ENCODE measurements at places on chromosomes 2 and 18. TPM values are rescaled to one million over a fixed set of nuclear protein-coding genes. Genes with fewer than 3 reads are reported as not detected.

DNA sequence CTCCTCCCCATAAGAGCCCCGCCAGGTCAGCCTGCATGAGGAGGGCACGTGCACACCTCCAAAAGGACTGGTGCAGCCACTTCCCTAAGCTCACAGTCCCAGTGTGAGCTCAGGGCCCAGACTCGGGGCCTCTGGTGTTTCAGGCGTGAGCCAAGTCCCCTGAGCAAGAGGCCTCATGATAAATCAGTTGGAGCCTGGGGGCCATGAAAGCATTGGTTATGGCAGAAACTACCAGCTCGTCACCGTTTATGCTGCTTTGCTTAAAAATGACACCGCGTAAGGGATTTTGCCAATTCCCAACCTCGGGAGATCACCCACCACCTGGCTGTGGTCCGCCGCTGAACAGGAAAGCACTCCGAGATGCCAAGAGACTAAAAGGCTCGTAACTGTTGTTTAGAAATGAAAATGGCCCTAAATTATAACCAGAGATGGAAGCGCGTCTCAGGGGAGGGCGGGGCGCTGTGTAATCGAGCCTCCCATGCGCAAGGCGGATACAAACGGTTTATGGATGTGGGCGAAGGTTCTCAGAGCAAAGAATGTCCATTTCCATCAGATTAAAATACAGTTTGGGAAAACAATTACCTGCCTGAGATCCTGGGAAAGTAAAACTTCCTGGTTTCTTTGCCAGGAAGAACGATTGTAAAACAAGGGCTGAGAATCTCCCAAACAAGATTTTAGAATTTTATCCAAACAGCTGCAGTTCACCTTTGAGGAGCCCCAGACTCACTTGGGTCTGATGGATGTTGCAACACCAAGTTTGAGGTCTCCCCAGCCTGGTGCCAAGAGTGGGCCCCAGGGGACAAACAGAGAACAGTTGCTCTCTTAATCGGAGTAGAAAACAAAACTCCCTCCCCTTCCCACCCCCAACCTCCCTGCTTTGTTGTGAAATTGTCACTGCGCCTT is 141.4 kb downstream of the BCL2 start:
- no peak for DNase-seq

GRCh38 chr18:10011061-10011460 is 97.2 kb downstream of the VAPA start:
- DNase-seq = no peak

DNA sequence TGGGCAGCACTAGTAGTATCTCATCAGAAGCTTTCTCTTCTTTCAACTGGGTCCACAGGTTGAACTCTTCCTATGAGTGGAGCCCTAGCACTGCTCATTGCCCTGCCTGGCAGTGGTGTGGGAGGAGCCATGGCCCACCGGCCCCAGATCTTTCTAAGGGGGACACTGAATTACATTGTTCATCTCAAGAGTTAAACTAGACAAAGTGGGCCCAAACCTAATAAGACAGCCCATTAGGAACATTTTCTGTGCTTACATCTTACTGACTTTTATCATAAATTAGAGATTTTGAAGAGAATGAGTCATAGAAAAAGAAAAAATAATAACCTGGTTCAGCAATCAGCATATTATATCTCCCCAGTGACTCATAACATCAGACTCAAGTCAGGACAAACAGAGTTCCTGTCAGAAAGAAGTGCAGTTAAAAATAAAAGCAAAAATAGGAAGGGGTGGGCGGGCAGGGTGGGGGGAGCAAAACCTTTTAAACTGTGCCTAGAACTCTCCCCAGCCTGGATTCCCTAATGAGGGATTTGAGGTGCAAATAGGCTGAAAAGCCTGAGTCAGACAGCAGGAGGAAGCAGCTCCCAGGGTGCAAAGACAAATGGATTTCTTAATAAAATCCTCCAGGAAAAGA is 161.6 kb upstream of the TRIB2 start:
- DNase-seq = no peak

MYO3B gene
- total RNA-seq = not detected

DNA sequence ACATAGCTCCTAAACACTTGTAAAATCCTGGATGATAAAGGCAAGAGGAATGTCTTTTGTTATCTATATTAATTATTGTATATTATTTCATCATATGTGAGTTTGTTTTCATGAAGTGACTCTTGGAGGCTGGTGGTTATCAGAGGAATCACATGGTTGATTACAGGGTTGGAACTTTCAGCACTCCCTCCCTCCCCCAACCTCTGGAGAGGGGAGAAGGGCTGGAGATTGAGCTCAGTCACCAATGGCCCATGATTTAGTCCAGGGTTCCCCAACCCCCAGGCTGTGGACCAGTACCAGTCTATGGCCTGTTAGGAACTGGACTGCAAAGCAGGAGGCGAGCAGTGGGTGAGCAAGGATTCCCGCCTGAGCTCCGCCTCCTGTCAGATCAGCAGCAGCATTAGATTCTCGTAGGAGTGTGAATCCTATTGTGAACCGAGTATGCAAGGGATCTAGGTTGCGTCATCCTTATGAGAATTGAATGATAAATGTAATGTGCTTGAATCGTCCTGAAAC is 37.7 kb downstream of the FBXO48 start:
- peak; percentile 16 for DNase-seq

GRCh38 chr2:168244318-168244717 is 3.1 kb downstream of the STK39 start:
- no peak for DNase-seq

GRCh38 chr2:205965707-205966106 is 120.3 kb downstream of the INO80D start:
- no peak for DNase-seq

DNA sequence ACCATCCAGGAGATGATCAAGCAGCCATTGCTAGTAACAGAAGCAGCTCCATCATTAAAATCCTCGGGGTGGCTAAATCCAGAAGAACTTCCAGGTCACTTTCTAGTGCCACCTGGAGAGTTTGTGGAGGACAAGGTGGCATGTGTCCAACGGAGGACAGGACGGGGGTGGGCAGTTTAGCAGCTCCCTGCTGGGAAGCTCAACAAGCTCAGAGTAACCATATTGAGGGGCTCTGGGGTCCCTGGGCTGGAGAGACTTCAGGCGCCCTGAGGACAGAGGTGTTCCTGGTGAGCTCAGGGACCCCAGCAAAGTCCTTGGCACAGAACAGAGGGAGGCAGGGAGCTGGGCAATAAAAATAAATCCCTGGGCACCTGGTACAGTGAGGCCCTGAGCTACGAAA is 140.0 kb upstream of the FHL2 start:
- no peak for DNase-seq

CHN1 gene
- 28.7 TPM for total RNA-seq

DNA sequence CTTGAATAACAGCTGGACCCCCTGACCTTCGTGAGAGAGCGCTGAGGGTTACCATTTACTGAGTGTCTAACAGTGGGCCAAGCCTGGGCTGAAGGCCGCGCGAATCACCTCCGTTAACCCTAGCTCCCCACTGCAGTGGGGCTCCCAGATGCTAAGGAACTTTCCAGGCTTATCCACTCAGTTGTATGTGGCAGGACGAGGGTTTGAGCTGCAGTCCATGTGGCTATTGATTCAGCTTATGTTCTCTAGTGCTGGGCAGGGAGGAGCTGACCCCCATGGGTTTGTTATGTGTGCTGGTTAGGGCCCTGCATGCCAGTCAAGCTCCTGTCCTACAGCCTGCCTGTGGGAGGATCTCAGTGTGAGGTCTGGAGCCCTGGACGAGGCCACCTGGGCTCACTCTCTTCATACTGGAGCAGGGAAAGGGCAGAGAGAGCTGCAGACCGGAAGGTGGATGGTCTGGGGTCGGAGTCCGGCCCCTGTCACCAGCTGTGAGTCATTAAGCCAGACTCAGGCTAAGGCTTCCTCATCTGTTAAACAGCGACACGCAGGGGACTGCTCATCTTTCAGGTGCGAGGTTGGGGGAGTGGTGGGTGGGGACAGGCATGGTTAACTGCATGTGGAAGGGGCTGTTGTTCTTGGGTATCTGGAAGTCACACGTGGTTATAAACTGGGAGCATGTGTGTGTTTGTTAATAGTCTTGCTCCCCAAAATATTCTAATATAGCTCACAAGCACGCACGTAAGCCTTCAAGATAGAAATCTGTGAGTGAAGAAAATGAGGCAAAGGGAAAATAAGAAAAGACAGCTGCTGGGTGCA is 6.6 kb downstream of the PSD4 start:
- DNase-seq = no peak

DNA sequence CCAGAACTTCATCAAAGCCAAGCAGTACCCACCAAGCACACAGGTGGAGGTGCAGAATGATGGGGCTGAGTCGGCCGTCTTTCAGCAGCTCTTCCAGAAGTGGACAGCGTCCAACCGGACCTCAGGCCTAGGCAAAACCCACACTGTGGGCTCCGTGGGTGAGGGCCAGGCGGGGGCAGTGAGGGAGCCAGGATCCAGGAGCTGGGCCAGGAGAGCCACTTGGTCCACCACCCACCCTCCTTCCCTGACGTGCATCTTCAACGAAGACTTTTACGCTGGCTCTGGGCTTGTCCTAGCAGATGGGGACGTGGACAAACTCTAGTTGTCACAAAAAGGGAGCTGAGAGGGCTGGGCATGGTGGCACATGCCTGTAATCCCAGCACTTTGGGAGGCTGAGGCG is 11.8 kb downstream of the VIL1 start:
- no peak for DNase-seq

ALPP gene
- total RNA-seq = not detected

- no peak for DNase-seq
Observed at GRCh38 chr2:70463997-70464396, 89.6 kb downstream of the TGFA start.

DNA sequence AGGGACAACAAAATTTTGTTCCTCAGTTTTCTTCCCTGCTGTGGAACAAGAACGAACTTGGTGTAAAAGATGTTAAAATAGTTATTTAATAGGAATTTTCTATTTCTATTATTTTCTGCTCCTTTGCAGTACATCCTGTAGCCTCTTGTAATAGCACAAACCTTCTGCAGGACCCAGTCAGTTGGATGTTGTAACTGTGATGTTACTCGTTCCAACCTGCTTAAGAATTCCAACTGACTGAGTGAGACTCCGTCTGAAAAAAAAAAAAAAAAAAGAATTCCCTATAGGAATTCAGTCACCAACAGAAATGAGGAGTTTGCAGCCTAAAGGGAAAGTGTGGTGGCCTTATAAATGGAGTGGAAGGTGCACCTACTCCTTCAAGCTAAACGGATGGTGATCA is 46.4 kb upstream of the CDH20 start:
- DNase-seq = no peak

All from NCI-H460 (cell line).